Neural progenitor cell (in vitro differentiated cells): ENCODE measurements at places on chromosomes 2 and 18.

- no peak for DNase-seq
- H3K4me3 ChIP-seq = no peak overlapping the region
- H3K36me3 ChIP-seq = no peaks in the 10 kb centered on the region
- no peaks in the 10 kb centered on the region for H3K4me1 ChIP-seq
Measured at GRCh38 chr2:112902816-112903215, 8.1 kb upstream of the IL37 start.

- H3K27me3 ChIP-seq = no peaks in the 10 kb centered on the region
- no peaks in the 10 kb centered on the region for H3K36me3 ChIP-seq
- DNase-seq = no peak
- peaks cover 14% of the 10 kb centered on the region for H3K4me1 ChIP-seq
- no peak overlapping the region for H3K4me3 ChIP-seq
Measured at GRCh38 chr2:10362096-10362897, 59.6 kb downstream of the HPCAL1 start.

- no peak overlapping the region for H3K27ac ChIP-seq
- DNase-seq = no peak
- no peaks in the 10 kb centered on the region for H3K4me1 ChIP-seq
- no peak overlapping the region for H3K4me3 ChIP-seq
- no peaks in the 10 kb centered on the region for H3K27me3 ChIP-seq
Measured at GRCh38 chr2:231820786-231821303, 34.6 kb downstream of the COPS7B start.

GRCh38 chr2:174800436-174801205, 36.3 kb upstream of the CHRNA1 start:
- H3K27me3 ChIP-seq = no peaks in the 10 kb centered on the region
- no peak overlapping the region for H3K4me3 ChIP-seq
- H3K36me3 ChIP-seq = peaks cover 7% of the 10 kb centered on the region
- H3K4me1 ChIP-seq = peaks cover 12% of the 10 kb centered on the region

DNA sequence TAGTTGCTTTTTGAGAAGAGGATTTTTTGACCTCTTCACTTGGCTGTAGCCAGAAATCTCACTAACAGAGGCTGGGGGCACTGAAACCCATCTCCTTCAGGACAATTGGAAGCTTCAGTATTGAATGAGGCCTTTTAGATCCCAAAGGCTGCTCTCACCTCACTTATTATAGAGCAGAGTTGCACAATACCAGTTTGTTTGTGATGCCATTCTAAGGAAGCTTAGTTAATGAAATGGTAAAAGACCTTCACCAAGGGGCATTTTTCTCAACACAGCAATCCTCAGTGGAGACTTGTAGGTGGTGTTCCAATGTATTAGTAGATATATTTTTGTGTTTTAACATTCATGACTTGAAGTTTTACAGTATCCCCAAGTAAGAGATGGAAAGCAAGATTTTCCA, 71.0 kb upstream of the RFX8 start:
- no peak overlapping the region for H3K27ac ChIP-seq
- DNase-seq = no peak
- H3K4me1 ChIP-seq = no peaks in the 10 kb centered on the region
- no peak overlapping the region for H3K4me3 ChIP-seq

- H3K27me3 ChIP-seq = no peaks in the 10 kb centered on the region
- H3K36me3 ChIP-seq = no peaks in the 10 kb centered on the region
- DNase-seq = no peak
- peaks cover 7% of the 10 kb centered on the region for H3K4me1 ChIP-seq
- no peak overlapping the region for H3K27ac ChIP-seq
- H3K4me3 ChIP-seq = no peak overlapping the region
Measured at GRCh38 chr2:236061899-236062298, 106.3 kb downstream of the GBX2 start.

- no peaks in the 10 kb centered on the region for H3K4me1 ChIP-seq
- H3K36me3 ChIP-seq = peaks cover 14% of the 10 kb centered on the region
- H3K27me3 ChIP-seq = no peaks in the 10 kb centered on the region
Measured at GRCh38 chr2:36578343-36579296, 19.3 kb downstream of the FEZ2 start.

DNA sequence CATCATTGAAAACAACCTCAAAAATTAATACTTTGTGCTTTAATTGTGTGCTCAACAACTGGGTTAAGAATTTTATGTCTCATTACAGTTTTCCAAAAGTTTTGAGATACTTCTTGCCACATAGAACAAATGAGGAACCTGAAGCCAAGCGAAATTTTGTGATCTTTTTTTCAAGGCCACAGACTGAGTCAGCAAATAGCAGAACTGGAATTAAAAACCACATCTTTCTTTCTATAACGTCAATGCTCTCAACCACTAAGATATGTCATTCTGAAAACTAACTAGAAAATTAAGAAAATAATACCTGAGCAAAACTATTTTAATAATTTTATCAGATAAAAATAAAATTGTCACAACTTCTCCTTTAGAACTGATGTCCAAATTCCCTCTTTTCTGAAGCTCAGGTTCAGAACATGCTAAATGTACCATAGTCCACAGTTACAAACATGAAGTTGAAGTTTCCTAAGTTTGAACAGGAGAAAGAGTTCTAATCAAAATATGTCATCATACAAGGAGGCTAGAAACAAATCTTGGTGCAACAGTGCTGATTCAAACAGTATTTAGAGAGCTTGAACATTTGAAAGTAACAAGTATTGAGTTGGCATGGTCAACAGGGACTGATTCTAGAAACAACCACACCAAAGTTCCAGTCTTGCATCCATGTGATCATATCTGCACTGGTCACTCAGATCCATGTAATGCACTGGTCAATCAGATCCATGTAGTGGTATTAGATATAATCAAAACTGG, 27.6 kb upstream of the CALCRL start:
- no peak for DNase-seq
- H3K4me3 ChIP-seq = no peak overlapping the region
- no peaks in the 10 kb centered on the region for H3K36me3 ChIP-seq
- no peaks in the 10 kb centered on the region for H3K4me1 ChIP-seq

DNA sequence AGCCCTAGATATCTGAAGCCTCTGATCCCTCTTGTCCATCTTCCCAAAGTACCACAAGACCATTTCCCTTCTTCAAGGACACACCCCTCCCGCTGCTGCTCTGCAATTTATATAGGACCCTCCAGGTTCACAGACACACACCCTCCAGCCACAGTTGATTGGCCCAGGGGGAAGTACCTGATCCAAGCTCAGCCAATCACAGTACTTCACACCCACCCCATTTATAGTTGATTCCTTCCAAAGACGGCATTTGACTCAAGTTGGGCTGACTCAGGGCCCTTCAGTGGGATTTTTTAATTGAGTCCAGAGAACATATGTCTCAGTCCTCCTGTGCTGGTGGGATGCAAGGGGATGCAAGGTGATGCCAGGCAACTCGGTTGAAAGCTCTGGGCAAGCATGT, 59.2 kb downstream of the GYPC start:
- no peak for DNase-seq
- no peaks in the 10 kb centered on the region for H3K36me3 ChIP-seq
- no peak overlapping the region for H3K4me3 ChIP-seq
- no peaks in the 10 kb centered on the region for H3K27me3 ChIP-seq
- H3K27ac ChIP-seq = no peak overlapping the region

- no peaks in the 10 kb centered on the region for H3K4me1 ChIP-seq
- peak; percentile 31 for DNase-seq
- no peaks in the 10 kb centered on the region for H3K27me3 ChIP-seq
- H3K27ac ChIP-seq = no peak overlapping the region
- H3K4me3 ChIP-seq = no peak overlapping the region
Measured at GRCh38 chr18:5879479-5879882, 15.8 kb downstream of the TMEM200C start.

GRCh38 chr2:20429528-20429927, 17.3 kb upstream of the RHOB start:
- no peak overlapping the region for H3K27ac ChIP-seq
- no peaks in the 10 kb centered on the region for H3K27me3 ChIP-seq
- no peak overlapping the region for H3K4me3 ChIP-seq
- no peaks in the 10 kb centered on the region for H3K4me1 ChIP-seq
- DNase-seq = no peak
- H3K36me3 ChIP-seq = no peaks in the 10 kb centered on the region

DNA sequence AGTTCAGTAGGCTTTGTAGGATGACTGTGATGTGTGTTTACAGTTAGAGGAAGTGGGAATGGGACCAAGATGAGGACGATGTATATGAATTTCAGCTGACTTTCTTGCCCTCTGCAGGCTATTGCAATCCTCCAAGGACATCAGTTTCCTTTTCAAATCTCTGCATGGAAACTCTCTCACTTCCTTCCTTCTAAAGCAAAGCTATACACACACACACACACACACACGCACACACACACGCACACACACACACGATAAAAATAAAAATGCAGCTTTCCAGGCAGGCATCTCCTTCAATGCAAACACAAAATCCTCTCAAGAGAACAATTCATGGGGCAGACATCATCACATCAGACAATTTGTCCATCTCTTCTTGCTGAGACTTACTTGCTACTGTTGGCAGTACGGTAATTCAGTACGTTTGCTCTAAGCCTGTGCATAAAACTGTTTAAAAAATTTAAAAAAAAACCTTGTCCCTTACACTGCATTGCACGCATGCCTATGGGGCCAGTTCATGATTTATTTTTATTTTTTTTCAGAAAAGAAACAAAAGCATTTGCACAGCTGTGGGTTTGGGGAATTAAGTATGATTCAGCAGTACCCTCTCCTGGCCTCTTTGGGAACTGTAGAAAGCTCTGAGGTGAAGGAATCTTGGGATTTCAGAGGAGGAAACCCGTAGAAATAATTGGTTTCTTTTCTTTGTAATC, 27.1 kb upstream of the ICOS start:
- H3K27me3 ChIP-seq = no peaks in the 10 kb centered on the region
- no peaks in the 10 kb centered on the region for H3K4me1 ChIP-seq
- H3K4me3 ChIP-seq = no peak overlapping the region
- no peak overlapping the region for H3K27ac ChIP-seq

DNA sequence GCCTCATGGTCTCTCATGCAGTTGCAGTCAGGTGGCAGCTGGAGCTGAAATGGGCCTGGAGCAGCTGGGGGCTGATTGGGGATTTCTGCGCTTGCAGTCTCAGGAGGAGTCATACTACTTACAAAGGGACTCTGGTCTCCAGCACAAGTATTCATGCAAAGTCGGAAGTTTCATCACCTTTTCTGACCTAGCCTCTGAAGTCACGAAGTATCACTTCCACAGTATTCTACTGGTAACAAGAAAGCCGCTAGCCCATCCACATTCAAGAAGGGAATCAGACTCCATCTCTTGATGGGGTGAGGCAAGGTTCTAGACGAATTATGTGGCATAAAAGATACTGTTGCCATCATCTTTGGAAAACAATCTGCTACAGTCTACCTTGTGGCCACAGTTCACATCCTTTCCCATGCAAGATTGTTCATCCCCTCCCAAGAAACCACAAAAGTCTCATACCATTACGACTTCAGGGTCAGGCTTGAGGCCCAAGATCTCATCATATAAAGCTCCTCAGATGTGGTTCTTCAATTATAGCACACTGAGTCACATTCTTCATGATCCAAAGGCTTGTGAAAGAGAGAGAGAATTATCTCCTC, 95.3 kb downstream of the SMC6 start:
- no peaks in the 10 kb centered on the region for H3K27me3 ChIP-seq
- H3K27ac ChIP-seq = peak overlapping the region; percentile 10
- H3K4me1 ChIP-seq = no peaks in the 10 kb centered on the region
- no peak for DNase-seq
- no peak overlapping the region for H3K4me3 ChIP-seq

- H3K27me3 ChIP-seq = no peaks in the 10 kb centered on the region
- no peaks in the 10 kb centered on the region for H3K36me3 ChIP-seq
Measured at GRCh38 chr2:31406593-31407385, 7.8 kb downstream of the XDH start.

DNA sequence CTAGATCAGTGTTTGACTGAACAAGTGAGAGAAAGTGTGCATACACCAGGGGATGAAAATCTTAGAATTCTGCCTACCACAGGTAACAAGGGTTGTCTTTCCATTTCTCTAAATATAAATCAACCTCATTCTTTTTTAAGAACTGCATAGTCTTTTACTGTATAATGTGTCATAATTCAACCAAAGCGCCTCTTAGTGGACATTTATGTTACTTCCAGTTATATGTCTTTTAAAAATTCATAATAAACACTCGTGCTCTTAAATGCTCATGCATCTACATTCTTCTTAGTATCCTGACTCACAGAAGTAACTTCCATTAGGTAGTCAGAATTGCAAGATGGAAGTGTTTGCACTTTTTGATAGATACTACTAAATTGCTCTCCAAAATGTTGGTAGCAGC, 76.2 kb downstream of the CHRNA1 start:
- no peaks in the 10 kb centered on the region for H3K36me3 ChIP-seq
- H3K27ac ChIP-seq = no peak overlapping the region
- no peak overlapping the region for H3K4me3 ChIP-seq
- H3K27me3 ChIP-seq = peaks cover 29% of the 10 kb centered on the region
- no peak for DNase-seq

- no peak for DNase-seq
- H3K4me3 ChIP-seq = no peak overlapping the region
- H3K36me3 ChIP-seq = no peaks in the 10 kb centered on the region
- no peak overlapping the region for H3K27ac ChIP-seq
- peaks cover 16% of the 10 kb centered on the region for H3K4me1 ChIP-seq
Measured at GRCh38 chr2:150413366-150413765, 74.1 kb downstream of the RND3 start.

GRCh38 chr2:27264753-27265535, 2.1 kb upstream of the SLC30A3 start:
- no peaks in the 10 kb centered on the region for H3K36me3 ChIP-seq
- no peak overlapping the region for H3K27ac ChIP-seq
- peak overlapping the region; percentile 58 for H3K4me3 ChIP-seq
- peak; percentile 94 for DNase-seq
- peaks cover 8% of the 10 kb centered on the region for H3K4me1 ChIP-seq

- peaks cover 36% of the 10 kb centered on the region for H3K4me1 ChIP-seq
- H3K27me3 ChIP-seq = no peaks in the 10 kb centered on the region
- H3K4me3 ChIP-seq = no peak overlapping the region
Measured at GRCh38 chr2:120765678-120766469, 30.2 kb downstream of the GLI2 start.

DNA sequence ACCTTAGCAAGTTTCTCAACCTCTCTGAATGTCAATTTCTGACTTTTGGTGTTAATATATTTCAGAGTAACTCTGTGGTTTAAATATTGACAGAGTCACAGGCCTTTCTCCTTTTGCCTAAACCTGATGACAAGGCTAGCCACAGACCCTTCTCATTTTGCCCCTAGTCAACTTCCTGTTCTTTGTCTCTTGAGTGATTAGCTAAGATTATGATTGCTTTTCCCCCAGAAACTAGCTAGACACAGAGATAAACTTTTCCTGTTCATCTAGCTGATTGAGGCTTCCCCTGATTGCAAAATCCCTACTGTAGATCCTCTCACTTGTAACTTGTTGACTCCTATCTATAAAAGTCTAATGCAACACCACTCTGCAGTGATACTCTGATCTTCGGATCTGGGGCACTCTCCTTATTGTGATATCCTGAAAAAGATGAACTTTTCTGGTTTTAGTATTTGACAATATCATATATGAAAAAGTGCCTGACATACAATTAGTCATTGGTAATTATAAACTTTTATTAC, 241.4 kb downstream of the ZNF385B start:
- no peaks in the 10 kb centered on the region for H3K4me1 ChIP-seq
- no peak for DNase-seq
- H3K36me3 ChIP-seq = no peaks in the 10 kb centered on the region
- H3K4me3 ChIP-seq = no peak overlapping the region
- no peaks in the 10 kb centered on the region for H3K27me3 ChIP-seq
